ENCODE measurements at places on chromosomes 16 and 17.

GRCh38 chr16:13056607-13057006, 155.2 kb downstream of the SHISA9 start:
- DNase-seq, result no peak

DNA sequence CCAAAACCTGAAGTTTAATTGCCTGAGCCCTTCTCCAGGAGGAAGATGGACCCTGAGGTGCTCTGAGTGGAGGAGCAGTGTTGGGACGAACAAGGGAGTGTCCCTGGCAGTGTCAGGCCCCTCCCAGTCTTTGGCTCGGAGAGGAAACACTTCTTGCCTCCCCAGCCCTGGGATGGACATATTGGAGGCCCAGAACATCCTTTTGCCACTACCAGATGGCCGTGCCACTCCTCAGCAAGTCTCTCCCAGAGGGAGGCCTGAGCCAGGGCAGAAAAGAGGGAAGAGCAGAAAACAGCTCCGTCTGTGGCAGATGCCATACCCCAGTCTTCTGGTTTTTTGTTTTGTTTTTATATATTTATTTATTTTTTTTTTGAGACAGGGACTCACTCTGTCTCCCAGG, 91.5 kb upstream of the CRHR1 start:
- DNase-seq, result no peak

- no peak for DNase-seq
Observed at GRCh38 chr16:11614587-11615175, 28.0 kb upstream of the LITAF start.

GRCh38 chr16:995783-996182, 14.2 kb downstream of the SOX8 start:
- no peak for DNase-seq

DNA sequence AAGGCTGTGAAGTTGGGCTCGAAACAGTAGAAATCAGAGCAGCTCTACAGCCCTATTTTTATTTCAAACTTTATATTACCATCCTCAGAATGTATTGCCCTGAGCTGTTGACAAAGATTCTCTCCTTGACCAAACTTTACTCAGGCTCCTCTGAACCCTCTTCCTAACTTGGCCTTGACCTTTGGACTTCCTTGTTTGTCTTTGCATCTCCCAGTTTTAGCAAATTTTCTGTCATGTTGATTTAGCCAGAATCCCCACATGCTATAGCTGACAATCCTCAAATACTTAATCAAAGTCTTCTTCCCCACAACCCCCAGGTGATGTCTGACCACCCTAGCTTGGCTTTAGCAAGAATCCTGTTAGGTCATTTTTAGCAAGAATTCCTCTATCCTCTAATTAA, 87.4 kb upstream of the GRIN2A start:
- DNase-seq, result no peak

DNA sequence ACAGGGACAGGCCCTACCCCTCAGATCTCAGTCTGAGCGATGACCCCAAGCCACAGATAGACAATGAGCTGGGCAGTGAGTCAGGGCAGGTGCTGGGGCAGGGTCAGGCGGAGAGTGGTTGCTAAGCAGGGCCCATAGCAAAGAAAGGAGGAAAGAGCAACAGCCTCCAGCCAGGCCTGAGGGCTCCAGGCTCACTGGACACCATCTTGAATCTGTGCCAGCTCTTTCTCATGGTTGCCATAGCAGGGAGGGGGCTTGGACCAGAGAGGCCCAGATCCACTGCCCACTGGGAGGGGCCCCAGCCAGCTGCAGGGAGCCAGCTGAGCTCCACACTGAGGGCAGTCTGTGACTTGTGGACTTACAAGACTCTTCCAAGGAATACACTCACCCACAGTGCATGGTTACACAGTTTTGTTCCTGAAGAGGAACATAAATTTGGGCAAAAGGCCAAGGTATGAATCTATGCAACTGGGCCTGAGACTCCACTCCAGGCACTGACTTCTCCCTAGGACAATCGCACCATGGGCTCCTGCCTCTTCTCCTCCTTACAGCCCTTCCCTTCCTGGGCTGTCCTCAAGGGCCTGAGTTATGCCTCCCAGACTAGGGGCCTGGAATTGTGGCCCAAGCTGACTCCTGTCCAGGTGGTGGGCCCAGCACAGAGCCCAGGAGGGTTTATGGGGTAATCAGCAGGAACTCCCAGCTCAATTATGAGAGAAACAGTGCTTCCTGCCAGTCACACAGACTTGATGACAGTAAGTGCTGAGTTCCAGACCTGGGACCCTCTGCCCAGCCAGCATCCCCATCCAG, 59.9 kb downstream of the BEAN1 start:
- DNase-seq, result no peak

DNA sequence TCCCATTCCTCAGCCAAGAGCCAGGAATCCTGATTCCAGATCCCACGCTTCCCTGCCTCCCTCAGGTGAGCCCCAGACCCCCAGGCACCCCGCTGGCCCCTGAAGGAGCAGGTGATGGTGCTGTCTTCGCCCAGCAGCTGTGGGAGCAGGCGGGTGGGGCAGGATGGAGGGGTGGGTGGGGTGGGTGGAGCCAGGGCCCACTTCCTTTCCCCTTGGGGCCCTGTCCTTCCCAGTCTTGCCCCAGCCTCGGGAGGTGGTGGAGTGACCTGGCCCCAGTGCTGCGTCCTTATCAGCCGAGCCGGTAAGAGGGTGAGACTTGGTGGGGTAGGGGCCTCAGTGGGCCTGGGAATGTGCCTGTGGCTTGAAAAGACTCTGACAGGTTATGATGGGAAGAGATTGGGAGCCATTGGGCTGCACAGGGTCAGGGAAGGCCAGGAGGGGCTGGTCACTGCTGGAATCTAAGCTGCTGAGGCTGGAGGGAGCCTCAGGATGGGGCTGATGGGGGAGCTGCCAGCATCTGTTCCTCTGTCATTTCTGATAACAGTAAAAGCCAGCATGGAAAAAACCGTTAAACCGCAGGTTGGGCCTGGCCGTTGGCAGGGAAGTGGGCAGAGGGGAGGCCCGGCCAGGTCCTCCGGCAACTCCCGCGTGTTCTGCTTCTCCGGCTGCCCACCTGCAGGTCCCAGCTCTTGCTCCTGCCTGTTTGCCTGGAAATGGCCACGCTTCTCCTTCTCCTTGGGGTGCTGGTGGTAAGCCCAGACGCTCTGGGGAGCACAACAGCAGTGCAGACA, at the start of gene SPN:
Gene SPN (plus strand): TSS at position 232 of the 791 bp plus-strand sequence. CDS start 482 bp downstream, at position 714.
- DNase-seq, result no peak

DNA sequence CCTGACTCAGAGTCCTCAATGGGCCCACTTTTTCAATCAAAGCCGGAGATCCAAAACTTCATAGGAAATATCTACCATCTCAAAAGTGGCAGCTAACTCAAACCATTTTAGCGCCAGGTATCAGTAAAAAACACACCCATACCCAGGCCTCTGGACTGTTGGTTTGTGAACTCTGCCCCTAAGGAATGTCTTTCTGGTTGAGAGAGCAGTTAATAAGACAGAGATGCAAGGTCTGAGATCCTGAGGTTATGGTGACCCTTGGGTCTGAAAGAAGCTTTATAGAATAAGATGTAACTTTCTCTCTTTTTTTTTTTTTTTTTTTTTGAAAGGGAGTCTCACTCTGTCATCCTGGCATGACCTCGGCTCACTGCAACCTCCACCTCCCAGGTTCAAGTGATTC, 350.5 kb downstream of the SOX9 start:
- no peak for DNase-seq

DNA sequence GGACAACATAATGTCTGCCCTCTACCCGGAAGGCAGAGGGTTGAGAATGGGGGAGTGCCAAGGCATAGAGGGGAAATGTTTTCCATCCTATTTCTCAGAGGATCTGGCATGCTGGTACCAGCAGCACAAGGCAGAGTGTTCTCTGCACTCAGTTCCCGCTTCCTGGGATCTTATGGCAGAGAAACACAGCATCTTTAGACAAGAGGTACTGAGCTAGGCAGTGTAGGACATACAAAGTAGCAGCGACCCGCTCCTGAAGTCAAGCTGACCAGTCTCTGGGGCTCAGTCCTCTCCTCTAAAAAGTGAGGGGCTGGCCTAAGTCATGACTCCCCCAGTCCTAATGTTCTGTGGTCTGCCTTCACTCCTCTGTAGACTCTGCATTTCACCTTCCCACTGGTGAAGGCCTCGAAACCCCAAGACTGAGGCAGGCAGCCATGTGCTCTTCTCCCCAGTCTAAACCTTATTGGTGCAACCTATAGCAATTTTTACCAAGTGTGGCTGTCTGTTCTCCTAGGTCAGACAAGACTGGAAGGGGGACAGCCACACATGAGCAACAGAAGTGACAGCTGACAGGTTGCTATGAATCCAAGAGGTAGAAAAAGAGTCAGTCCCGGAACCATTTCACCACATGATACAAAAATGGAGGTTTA, 11.3 kb upstream of the TSPOAP1 start:
- DNase-seq, result no peak

GRCh38 chr16:78127130-78127529, 27.7 kb downstream of the WWOX start:
- DNase-seq, result no peak

- no peak for DNase-seq
Observed at GRCh38 chr17:75003957-75004355, 8.5 kb upstream of the MRPL58 start.

- no peak for DNase-seq
Observed at GRCh38 chr16:80147026-80147655, 393.7 kb upstream of the DYNLRB2 start.

DNA sequence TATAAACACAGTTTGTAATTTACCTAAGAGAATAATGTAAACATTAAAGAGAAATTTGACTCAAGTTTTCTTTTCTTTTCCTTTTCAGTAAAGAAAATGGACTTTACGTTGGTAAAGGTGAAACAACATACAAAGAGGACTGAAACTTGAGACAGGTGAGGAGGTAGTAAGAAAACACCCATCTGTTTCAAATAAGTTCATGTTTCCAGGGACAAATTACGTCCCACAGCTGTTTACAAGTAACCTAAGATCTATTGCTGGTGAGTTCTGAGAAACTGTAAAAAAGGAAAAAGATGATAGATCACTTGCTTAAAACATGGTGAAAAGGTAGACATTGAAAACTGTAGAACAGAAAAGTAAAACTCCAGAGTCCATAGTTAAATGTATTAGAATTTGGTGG, 4.8 kb upstream of the ABCA5 start:
- no peak for DNase-seq
